Suppressor macrophage (primary cell): ENCODE measurements at places on chromosomes 4 and X.
A peak's percentile ranks its signal among the peaks of the same experiment; 100 is the strongest.

DNA sequence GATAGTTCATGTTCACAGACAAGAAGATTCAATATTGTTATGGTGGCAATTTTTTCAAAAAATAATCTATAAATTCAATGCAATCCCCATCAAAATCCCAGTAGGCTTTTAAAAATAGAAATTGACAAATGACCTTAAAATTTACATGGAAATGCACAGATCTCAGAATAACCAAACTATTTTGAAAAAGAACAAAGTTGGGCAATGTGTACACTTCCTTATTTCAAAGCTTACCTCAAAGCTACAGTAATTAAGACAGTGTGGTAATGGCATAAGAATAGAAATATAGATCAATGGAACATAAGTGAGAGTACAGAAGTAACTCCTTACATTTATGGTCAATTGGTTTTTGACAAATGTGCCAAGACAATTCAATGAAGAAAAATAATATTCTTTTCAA is 39.0 kb downstream of the FRMD7 start:
- DNase-seq: peak; percentile 21

DNA sequence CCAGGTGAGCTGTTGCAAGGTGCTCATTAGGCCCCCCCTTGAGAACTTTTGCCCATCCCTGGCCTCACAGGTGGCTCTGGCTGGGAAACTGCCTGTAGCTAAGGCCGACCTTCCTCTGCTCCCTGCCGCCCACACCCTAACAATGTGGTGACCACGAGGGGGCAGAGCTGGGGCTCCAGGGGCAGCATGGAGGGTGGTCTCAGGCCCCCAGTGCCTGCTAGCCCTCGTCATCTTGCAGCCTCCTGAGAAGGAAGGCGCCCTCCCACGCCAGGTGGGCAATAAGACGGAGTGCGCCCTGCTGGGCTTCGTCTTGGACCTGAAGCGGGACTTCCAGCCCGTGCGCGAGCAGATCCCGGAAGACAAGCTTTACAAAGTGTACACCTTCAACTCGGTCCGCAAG is 32.4 kb downstream of the ATP2B3 start:
- DNase-seq: no peak

GRCh38 chr4:131551306-131551705 is 1597.8 kb upstream of the PCDH10 start:
- DNase-seq: no peak

DNA sequence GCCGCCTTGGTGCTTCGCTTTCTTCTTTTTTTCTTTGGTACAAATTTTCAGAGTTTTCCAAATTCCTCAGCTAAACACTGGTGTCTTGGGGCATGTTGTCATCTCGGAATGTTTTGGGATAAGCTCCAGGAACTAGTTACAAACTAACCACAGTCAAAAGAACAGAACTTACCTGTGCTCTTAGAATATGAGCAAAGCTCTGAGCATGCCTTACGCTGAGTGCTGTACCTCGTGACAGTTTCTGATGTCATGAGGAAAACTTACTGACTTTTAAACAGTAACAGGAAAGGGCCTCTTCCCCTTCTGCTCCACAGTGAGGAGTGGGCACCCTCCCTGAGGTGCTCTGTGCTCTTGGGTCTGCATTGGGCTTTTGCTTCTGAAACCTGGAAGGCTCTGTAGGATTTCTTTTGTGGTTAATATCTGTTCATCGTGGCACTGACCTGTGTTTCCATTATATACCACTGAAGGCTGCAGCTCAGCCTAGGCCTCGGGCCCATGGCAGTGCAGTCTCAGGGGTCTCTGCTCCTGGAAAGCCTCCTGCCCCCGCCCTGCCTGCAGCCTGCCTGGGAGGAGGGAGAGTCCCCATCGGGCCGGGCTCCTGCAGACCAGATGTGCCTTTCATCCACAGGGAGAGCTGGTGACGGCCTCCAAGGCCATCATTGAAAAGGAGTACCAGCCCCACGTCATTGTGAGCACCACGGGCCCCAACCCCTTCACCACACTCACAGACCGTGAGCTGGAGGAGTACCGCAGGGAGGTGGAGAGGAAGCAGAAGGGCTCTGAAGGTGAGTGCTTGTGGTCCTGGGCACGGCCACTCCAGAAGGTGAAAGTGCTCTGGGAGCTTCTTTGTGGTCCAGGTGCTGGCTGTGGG is 48.7 kb downstream of the NOP14 start:
- DNase-seq: no peak

GRCh38 chr4:3347871-3348270 is 55.0 kb downstream of the RGS12 start:
- DNase-seq: no peak

DNA sequence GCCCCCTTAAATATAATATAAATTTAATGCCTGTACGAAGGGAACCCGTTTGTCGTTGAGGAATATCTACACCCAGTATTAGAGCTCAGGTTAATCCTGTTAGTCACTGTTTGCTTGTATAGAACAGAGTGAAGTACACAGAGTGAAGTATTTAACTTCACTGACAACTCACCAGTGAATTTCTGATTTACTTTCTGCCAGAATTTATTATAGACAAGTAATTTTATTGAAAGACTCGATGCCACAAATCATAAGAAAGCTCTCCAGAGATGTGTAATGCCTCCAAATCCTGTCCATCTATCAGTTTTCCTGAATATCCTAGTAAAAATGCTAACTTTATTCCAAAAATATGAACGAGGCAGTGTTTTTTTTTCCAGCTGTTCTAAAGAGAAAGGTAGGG is 1.6 kb downstream of the GAB1 start:
- DNase-seq: no peak

GRCh38 chrX:22237479-22237878 is 35.2 kb upstream of the CBLL2 start:
- no peak for DNase-seq

DNA sequence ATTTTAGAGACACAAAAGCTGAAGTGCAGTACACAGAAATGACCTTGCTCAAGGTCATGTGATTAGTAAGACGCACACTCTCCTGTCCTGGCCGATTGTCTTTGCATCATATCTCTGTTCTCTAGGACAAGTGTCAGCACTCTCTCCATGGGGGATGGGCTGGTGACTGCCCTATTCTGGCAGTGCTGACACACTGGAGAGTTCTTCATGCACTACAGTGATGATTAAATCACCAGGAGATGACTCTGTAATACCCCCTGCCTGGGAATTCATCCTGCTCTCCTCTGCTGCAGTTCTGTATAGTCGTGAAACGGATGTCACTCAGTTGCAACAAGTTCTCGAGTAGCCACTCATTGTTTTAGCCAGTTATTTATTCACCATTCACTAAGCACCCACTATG is 5.3 kb upstream of the SHISA3 start:
- DNase-seq: peak; percentile 27

GRCh38 chr4:154998284-154998683 is 210.2 kb upstream of the NPY2R start:
- DNase-seq: no peak
